ENCODE measurements at places on chromosomes 12 and 14.

GRCh38 chr12:92432724-92433441 lies 269.9 kb upstream of the PLEKHG7 start:
- DNase-seq: no peak

- DNase-seq: no peak
These were observed 29.2 kb upstream of the CRY1 start for GRCh38 chr12:107122452-107122958.

DNA sequence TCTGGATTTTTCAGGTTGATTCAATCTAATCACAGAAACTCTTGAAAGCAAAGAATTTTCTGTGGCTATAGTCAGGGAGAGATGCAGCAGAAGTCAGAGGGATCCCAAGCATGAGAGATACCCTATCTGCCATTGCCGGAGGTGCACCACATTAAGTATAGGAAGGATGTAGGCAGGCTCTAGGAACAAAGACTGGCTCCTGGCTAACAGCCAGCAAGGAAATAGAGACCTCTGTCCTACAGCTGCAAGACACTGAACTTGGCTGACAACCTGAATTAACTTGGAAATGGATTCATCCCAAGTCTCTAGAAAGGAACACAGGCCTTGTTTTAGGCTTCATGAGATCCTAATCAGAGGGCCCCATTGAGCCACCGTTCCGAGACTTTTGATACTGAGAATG lies 364.9 kb upstream of the FLRT2 start:
- no peak for DNase-seq

DNA sequence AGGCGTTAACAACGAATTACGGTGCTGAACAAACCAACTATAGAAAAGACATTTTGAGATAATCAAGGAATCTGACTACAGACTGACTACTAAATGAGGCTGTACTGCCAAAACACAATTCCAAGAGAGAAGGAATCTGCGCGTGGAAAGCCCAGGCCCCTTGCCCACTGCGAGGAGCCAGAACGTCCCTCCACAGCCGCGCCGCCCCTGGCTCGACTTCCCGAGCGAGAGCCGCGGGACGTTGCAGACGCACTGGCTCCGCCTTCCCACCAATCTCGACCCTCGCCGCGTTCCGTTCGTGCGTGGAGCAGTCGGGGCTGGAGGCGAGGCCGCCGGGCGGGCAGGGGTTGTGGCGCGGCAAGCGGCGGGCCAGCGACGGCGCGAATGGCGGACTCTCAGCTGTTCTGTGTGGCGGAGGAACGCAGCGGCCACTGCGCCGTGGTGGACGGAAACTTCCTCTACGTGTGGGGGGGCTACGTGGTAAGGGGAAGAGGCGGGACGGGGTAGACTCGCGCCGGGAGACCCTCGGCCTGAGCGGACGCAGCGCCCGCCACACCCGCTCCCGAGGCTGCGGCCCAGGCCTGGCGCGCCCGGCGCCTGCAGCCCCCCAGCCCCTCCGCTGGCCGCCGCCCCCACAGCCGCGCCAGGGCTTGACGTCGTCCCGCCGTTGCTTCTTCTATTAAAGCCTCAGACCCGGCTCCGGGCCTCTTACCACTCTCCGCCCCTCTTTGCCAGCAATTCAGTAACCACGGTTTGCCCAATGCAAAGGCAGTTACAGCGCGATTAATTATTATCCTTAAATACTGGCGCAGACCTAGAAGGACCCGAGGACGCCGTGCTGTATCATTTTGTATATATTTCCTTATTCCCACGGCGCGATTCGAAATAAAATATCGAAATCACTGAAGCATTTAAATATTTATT lies at the start of gene KLHDC1:
Gene KLHDC1, plus strand, starts transcription at position 310 of the 924 bp plus-strand sequence. Its CDS starts 75 bp downstream, at position 385.
- DNase-seq: peak; percentile 94

- DNase-seq: no peak
These were observed 84.2 kb downstream of the EFCAB11 start for GRCh38 chr14:89870316-89870715.

GRCh38 chr12:108784270-108784669 lies 53.0 kb upstream of the CORO1C start:
- no peak for DNase-seq

DNA sequence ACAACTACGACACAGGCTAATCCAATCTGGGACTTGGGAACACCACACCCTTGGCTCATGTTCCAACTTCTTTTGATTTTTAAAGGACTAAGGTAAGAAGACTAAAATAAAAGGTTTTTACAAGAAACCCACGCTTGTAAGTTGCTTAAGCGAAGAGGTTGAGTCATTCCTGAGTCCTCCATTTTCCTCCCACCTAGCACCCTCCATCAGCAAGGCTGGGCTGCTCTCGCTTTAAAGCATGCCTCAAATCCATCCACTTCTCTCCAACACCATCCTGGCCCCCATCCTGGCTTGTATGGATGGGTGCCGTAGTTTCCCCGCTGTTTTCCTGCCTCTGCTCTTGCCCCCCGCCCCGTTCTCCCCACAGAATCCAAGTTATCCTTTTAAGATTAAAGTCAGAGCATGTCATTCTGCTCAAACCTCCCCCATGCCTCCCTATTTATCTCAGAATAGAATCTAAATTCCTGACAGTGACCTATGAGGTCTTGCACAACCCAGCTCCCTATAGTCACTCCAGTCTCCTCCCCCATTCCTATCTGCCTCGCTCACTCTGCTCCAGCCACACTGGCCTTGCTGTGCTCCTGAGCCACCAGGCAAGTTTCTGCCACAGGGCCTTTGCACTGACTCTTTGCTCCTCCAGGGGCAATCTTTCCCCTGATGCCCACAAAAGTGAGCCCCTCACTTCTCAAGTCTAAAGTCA lies 34.5 kb downstream of the SCARB1 start:
- no peak for DNase-seq

DNA sequence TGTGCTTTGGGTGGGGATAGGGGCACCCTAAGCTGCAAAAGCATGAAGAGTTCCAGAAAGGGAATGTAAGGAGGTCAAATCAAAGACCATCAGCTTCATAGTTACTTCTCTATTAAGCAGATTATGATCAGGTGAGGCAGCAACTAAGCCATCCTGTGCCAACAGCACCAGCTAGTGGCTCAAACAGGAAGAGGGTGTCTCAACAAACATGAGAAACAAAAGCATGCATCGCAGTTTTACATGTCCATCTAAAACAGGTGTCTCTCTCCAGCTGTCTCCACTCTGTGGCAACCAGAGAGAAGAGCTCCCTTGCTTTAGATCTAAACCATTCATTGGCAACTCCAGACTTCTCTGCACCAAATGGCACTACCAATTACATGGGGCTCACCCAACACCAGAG lies 52.9 kb downstream of the ACTN1 start:
- no peak for DNase-seq

- no peak for DNase-seq
These were observed 4.4 kb upstream of the SCAF11 start for GRCh38 chr12:45994736-45995135.

DNA sequence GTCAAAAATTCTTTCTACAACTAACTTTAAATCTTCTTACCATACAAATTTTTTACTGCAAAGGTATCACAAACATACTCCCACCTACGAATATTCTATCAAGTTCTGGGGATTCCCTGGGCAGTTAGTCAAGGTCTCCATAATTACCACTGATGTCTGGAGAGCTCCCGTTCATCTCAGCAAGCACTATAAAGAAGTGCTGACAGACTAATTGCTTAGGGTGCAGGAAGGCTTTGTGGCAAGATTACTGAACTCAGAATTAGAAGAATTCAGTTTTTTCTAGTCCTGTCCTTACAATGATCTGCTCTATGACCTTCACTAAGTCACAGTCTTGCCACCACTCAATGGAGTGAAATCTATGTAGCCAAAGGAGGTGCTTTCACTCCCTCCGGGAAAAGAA lies 61.5 kb downstream of the DUSP16 start:
- DNase-seq: no peak

DNA sequence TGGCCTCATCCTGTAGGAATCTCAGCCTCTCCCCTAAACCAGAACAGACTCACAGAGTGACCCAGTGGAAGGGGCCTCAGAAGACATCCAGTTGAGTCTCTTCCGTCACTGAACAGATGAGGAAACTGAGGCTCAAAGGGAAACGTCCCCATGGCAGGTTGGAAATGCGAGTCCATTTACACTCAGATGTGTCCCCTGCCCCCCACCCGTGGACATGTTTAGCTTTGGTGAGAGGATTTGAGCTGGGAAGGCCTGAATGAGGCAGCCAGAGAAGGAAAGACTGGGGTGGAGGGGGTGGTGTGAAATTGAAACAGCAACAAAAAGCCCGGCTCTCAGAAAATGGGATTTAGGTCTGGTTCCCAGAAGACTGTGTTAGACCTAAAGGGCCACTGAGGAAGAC lies 1.7 kb downstream of the FAIM2 start:
- DNase-seq: no peak

GRCh38 chr14:78455896-78456435 lies 285.8 kb downstream of the NRXN3 start:
- DNase-seq: no peak

DNA sequence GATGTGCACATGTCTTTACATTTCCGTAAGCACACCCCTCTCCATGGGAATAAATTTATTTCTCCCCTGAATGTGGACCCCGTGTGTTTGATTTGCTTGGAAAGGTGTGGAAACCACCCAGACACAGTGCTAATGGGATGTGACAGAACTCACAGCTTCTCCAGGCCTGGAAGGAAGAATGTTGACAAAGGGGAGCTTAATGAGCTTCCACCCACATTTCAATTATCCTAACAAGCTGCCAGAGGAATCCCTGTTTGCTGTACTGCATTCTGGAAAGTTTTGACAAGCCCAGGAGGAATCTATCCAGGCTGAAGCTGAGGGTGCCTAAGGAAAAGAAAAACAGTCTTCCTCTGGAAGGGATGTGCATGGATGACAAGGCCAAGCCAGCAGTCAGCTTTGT lies 51.2 kb upstream of the CCDC60 start:
- no peak for DNase-seq

GRCh38 chr12:87756111-87756510 lies 273.1 kb downstream of the C12orf50 start:
- DNase-seq: no peak
